Lung microvascular endothelial cell (primary cell): ENCODE measurements at places on chromosomes 1 and 21. TPM values are rescaled to one million over a fixed set of nuclear protein-coding genes. Genes with fewer than 3 reads are reported as not detected.

C1QTNF12 gene
- 0.20 and 0.22 TPM in 2 replicates for total RNA-seq

LCE6A gene
- total RNA-seq, result not detected in 2 replicates

ESRRG gene
- not detected in 2 replicates for total RNA-seq

MSTO1 gene
- 11.1 and 14.1 TPM in 2 replicates for total RNA-seq

TNFAIP8L2 gene
- total RNA-seq, result 0.20 TPM in 1 of 2 replicates, not detected in the other

SPRR2G gene
- not detected in 2 replicates for total RNA-seq

OVAAL gene
- not detected in 2 replicates for total RNA-seq

KIF21B gene
- 2.0 TPM in 2 replicates for total RNA-seq

CHIT1 gene
- not detected in 2 replicates for total RNA-seq

PPFIA4 gene
- under 0.01 TPM in 2 replicates for total RNA-seq

RIMS3 gene
- total RNA-seq, result 0.20 and 0.22 TPM in 2 replicates

HJV gene
- not detected in 2 replicates for total RNA-seq

TFAP2E gene
- total RNA-seq, result under 0.01 TPM in 2 replicates

EXO1 gene
- total RNA-seq, result 1.4 and 4.8 TPM in 2 replicates

LIPI gene
- not detected in 2 replicates for total RNA-seq

AKR7A3 gene
- under 0.01 and 0.22 TPM in 2 replicates for total RNA-seq

MROH9 gene
- not detected in 2 replicates for total RNA-seq

TMEM54 gene
- 20.0 and 21.1 TPM in 2 replicates for total RNA-seq

CFAP57 gene
- total RNA-seq, result 0.20 and 0.22 TPM in 2 replicates

IVNS1ABP gene
- total RNA-seq, result 36.8 and 49.8 TPM in 2 replicates

RORC gene
- total RNA-seq, result not detected in 2 replicates

DNAJC16 gene
- 10.2 and 14.1 TPM in 2 replicates for total RNA-seq

DENND2D gene
- total RNA-seq, result 0.65 and 1.4 TPM in 2 replicates

TPM3 gene
- total RNA-seq, result 297 and 300 TPM in 2 replicates

CCDC185 gene
- total RNA-seq, result not detected in 2 replicates

A3GALT2 gene
- total RNA-seq, result not detected in 2 replicates

C1orf53 gene
- 3.4 and 3.5 TPM in 2 replicates for total RNA-seq

CD53 gene
- total RNA-seq, result not detected in 2 replicates

IGSF9 gene
- total RNA-seq, result under 0.01 TPM in 1 of 2 replicates, not detected in the other

PWP2 gene
- 9.6 and 19.4 TPM in 2 replicates for total RNA-seq

S100A9 gene
- total RNA-seq, result 0.22 and 1.2 TPM in 2 replicates

NUP210L gene
- total RNA-seq, result under 0.01 and 0.20 TPM in 2 replicates

PRKAA2 gene
- total RNA-seq, result 1.7 and 4.0 TPM in 2 replicates

ARTN gene
- total RNA-seq, result not detected in 2 replicates

ZBTB7B gene
- total RNA-seq, result 7.4 and 10.3 TPM in 2 replicates

KCNN3 gene
- 0.87 and 0.99 TPM in 2 replicates for total RNA-seq

BMP8A gene
- total RNA-seq, result 0.40 and 0.44 TPM in 2 replicates

MYOC gene
- not detected in 2 replicates for total RNA-seq

NBPF1 gene
- total RNA-seq, result 20.2 and 20.7 TPM in 2 replicates

S100A12 gene
- not detected in 2 replicates for total RNA-seq

RCAN1 gene
- total RNA-seq, result 24.0 and 31.5 TPM in 2 replicates

DCST2 gene
- total RNA-seq, result 0.20 TPM in 1 of 2 replicates, not detected in the other

PLEKHM2 gene
- total RNA-seq, result 34.2 and 44.2 TPM in 2 replicates

MX2 gene
- total RNA-seq, result under 0.01 and 0.40 TPM in 2 replicates

DEGS1 gene
- 64.1 and 70.0 TPM in 2 replicates for total RNA-seq

HNRNPCL4 gene
- not detected in 2 replicates for total RNA-seq

CNKSR1 gene
- total RNA-seq, result not detected in 2 replicates

IL19 gene
- not detected in 2 replicates for total RNA-seq

SLC35A3 gene
- 11.6 and 18.7 TPM in 2 replicates for total RNA-seq
